ENCODE measurements at places on chromosomes 2 and 18. TPM values are rescaled to one million over a fixed set of nuclear protein-coding genes. Genes with fewer than 3 reads are reported as not detected.

- DNase-seq: no peak
These were observed 30.0 kb downstream of the CPS1 start for GRCh38 chr2:210586381-210586780.

- no peak for DNase-seq
These were observed 31.2 kb upstream of the GALM start for GRCh38 chr2:38634684-38635083.

GRCh38 chr2:216090369-216090786, 8.7 kb downstream of the TMEM169 start:
- DNase-seq: no peak

DNA sequence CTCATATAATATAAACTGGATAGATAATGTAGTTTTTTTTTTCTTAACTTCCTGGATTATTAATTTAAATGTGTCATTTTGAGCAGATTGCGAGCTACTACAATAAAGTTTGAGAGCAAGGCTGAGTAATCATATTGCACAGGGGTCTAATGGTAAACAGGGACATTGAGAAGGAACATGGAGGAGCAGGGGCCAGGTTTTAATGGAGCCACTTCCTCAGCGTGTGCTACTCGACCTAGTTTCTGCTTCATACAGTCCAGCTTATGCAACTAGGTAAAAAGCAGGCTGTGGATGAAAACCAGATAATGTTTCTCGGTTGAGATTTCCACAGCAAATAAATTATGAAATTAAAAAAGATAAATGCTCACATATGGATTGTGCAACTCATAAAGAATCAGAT, 1915.7 kb upstream of the CELF4 start:
- DNase-seq: no peak

GRCh38 chr2:230413479-230413878, 2.5 kb upstream of the SP100 start:
- DNase-seq: no peak

DNA sequence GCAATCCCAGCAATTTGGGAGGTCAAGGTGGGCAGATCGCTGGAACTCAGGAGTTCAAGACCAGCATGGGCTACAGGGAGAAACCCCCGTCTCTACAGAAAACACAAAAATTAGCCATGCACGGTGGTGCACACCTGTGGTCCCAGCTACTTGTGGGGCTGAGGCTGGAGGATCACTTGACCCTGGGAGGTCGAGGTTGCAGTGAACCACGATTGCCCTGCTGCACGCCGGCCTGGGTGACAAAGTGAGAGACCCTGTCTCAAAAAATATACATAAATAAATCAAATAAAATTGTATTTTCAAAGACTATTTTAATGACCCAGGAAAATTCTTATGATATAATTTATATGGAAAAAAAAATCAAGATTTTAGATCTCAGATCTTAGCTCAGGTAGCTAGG, 191.5 kb downstream of the ZFP36L2 start:
- no peak for DNase-seq

CCDC85A gene
- 5.0 TPM for total RNA-seq

GRCh38 chr2:69143748-69144360, 130.9 kb downstream of the ANTXR1 start:
- DNase-seq: no peak

DSG1 gene
- total RNA-seq: 4.2 TPM

EPG5 gene
- total RNA-seq: 25.3 TPM

C2orf72 gene
- total RNA-seq: not detected

UBE2E3 gene
- total RNA-seq: 48.3 TPM

- no peak for DNase-seq
These were observed 18.4 kb upstream of the PIK3C3 start for GRCh38 chr18:41936471-41937134.

GRCh38 chr2:55718165-55719008, 24.7 kb upstream of the PNPT1 start:
- DNase-seq: no peak

GRCh38 chr18:53152476-53152875, 812.5 kb downstream of the DCC start:
- DNase-seq: no peak

VWC2L gene
- total RNA-seq: not detected

AQP4 gene
- 10.0 TPM for total RNA-seq

HOXD4 gene
- total RNA-seq: 0.52 TPM

DNA sequence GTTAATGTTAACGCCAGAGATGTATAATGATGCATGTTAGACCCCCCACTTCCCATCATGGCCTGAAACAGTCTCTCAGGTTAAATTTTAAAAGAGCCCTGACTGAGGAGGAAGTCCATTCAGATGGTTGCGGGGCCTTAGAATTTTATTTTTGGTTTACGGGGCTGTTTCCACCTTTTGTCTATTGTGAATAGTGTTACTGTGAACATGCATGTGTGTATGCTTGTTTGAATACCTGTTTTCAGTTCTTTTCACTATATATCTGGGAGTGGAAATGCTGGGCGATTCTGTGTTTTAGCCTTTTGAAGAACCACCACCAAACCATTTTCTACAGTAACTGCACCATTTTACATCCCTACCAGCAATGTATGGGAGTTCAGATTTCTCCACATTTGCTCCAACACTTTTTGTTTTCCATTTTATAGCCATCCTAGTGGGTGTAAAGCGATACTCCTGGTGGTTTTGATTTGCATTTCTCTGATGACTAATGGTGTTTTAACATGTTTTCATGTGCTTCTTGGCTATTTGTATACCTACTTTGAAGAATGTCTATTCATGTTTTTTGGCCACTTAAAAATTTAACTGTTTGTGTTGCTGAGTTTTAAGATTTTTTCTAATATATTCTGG, 133.0 kb downstream of the MYO3B start:
- DNase-seq: no peak

DNA sequence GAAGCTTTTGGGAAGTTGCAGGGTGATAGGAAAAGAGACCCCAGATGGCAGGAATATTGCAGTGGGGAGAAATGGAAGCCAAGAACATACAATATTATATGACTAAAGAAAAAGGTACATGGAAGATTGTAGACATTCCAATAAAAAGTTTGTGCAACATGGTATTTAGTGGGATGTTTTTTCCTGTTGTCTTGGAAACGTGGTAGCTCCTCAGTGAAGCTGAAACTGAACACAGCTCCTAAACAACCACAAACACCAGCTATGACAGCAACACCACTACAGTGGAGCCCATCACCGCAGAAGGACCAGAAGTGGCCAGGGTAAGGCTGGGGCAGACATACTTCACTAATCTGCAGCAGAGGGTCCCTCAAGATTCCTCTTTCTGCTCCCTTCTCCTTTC, 246.8 kb downstream of the CDH20 start:
- no peak for DNase-seq

MYO1B gene
- 11.6 TPM for total RNA-seq

SCN1A gene
- not detected for total RNA-seq

- no peak for DNase-seq
These were observed 146.5 kb upstream of the MMADHC start for GRCh38 chr2:149733936-149734685.

GRCh38 chr2:239918749-239919148, 106.4 kb downstream of the NDUFA10 start:
- peak; percentile 28 for DNase-seq

DNA sequence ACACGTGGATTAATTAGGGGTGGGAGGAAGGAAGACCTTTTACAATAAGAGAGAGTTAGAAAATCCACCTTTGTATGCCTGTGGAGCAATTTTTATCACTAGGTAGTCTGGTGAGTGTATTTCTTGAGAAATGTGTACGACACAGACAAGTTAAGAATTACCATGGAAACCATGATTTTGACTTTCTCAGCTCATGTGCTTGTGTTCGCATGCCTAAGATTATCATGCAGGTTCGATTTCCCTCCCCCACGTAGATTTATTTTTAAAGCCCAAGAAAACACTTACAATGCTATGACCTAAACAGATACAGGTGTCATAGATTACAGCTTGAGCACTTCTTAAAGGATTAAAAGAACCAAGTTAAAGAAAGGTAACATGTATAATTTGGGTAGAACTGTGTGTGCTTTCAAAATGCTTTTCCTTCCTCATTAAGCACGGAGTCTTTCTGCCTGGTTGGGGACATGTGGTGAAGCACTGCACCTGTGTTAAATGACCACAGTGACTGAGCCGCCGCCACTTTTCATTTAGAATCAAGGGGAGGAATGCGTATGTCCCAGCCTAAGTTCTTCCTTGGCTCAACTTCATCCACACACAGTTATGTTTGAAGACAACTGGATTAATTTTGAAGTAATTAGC, 16.6 kb downstream of the SERTAD2 start:
- no peak for DNase-seq

GRCh38 chr2:133287709-133288108, 280.6 kb downstream of the NCKAP5 start:
- DNase-seq: no peak

SEH1L gene
- total RNA-seq: 17.7 TPM

RNF152 gene
- total RNA-seq: 7.7 TPM

- DNase-seq: peak; percentile 59
These were observed 1.5 kb downstream of the RHOB start for GRCh38 chr2:20448246-20448976.

ATP9B gene
- total RNA-seq: 15.4 TPM

TUBA3D gene
- total RNA-seq: 13.0 TPM

DNA sequence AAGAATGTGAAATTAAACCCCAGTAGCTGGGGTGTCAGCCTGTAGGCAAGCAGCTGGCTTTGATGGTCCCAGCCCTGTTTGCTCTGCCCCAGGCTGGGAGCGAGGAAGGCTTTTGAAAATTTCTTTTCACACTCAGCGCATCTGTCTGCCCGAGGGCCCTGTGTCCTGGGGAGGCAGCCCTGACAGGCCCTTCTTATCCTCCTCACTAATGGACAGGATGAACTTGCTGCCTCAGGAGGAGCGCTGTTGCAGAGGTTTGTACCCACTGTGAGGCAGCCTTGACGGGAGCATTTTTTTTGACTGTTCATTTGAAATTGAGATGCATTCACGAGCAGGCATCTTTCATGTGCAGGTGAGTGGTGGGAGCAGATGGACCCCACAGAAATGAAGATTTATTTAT, 62.4 kb downstream of the SERPINB8 start:
- DNase-seq: no peak

DNA sequence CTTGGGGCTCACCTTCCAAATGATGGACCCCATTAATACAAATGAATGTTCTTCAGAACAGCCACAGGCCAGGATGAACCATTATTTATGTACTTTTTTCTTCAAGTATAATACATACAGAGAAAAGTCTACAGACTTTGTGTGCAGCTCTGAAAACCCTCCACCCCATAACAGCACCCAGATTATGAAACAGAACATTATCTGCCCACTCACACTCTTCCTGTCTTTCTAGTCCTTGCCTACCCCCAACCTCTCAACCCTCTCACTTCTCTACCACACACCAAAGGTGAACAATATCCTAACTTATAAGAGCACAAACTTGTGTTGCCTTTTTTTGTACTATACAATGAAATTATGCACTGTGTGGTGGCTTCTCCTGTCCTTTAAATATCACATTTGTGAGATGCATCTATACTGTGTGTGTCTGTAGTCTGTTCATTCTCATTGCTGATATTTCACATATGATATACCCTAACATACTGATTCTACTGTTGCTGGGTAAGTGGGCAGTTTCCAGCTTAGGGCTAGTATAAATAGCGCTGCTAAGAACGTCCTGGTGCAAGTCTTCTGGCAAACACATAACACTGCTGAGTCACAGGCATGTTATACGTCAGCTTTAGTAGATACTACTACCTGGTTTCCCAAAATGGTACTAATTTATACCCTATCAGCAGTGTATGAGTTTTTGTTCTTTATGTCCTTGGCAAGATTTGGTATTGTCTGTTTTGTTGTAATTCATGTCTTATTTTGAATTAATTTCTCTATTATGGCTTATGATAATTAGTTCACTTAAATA, 1.0 kb upstream of the NPHP1 start:
- no peak for DNase-seq

- DNase-seq: no peak
These were observed 3.9 kb downstream of the TFCP2L1 start for GRCh38 chr2:121281107-121281506.

CNDP1 gene
- total RNA-seq: not detected

RFX8 gene
- total RNA-seq: not detected

DNA sequence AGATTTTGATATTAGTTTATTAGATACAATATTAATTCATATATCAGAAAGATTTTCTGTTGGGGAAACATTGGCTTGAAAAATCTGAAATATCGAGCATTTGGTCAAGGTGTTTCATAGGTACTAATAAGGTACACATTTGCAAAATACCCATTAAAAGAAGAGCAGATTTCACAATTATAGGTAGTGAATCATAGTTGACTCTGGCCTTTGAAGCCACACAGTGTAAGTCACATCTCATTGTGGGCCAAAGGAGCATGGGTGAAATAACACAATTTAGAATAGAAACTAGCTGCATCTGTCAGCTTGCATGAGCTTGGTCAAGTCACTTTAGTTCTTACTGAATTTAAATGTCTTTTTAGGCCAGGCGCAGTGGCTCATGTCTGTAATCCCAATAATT, 4.9 kb downstream of the KDM3A start:
- DNase-seq: no peak

- DNase-seq: no peak
These were observed 49.0 kb upstream of the DSG1 start for GRCh38 chr18:31268985-31269406.

Data from right atrium auricular region (tissue), 2 donors.